ENCODE measurements at places on chromosomes 12 and 14. TPM values are rescaled to one million over a fixed set of nuclear protein-coding genes. Genes with fewer than 3 reads are reported as not detected.
A peak's percentile ranks its signal among the peaks of the same experiment; 100 is the strongest.

DNA sequence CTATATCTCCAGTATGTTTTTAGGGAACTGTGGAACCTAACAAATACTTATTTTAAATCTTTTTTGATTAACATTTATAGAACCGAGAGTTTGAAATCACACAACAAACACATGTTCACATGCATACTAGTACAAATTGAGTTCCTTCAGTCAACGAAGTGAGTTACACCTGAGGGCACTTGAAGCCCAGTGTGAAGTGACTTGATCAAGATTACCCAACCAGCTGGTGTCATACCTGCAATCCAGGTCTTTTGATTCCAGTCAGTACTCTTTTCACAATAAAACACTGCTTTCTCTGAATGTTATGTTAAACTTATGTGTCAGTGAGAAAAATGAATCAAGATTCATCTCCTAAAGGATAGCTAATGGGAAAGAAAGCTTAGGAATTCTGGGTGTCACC is 35.2 kb downstream of the VRK1 start:
- H3K27ac ChIP-seq, result no peak overlapping the region
- no peak overlapping the region for H3K4me3 ChIP-seq
- DNase-seq, result no peak
- H3K36me3 ChIP-seq, result peaks cover 3% of the 10 kb centered on the region
- H3K4me1 ChIP-seq, result no peaks in the 10 kb centered on the region

ETFRF1 gene
- total RNA-seq, result 17.9 TPM

PRPH gene
- not detected for total RNA-seq

- no peaks in the 10 kb centered on the region for H3K27me3 ChIP-seq
- peaks cover 7% of the 10 kb centered on the region for H3K4me1 ChIP-seq
- no peak overlapping the region for H3K27ac ChIP-seq
- H3K4me3 ChIP-seq, result no peak overlapping the region
- no peak for DNase-seq
- H3K36me3 ChIP-seq, result peaks cover 27% of the 10 kb centered on the region
Measured at GRCh38 chr12:111850526-111850925, 8.5 kb downstream of the MAPKAPK5 start.

DNA sequence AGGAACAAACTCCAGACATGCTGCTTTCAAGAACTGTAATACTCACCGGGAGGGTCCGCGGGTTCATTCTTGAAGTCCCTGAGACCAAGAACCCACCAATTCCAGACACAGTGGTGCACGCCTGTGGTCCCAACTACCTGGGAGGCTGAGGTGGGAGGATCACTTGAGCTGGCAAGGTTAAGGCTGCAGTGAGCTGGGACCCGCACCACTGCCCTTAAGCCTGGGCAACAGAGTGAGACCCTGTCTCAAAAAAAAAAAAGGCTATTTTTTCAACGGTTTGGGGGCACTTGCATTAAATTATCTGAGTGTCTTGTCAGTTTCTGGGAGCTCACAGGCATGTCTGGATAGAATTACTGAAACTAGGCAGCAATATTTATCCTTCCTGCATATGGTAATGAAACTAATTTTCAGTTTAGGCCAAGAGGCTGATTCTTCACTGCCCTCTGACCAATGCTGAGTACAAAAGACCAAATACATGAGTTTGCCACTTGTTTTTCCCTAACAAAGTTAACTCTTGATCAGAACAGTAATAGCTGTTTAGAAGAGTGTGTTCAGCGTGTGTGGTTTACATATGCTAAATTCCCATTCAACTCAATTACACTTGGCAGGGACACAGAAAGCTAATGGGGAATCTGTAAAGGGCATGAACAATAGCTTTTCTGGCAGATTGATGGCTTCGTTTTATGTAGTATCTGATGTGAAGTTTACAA is 65.8 kb upstream of the RASSF3 start:
- no peak overlapping the region for H3K27ac ChIP-seq
- no peaks in the 10 kb centered on the region for H3K4me1 ChIP-seq
- DNase-seq, result no peak
- no peak overlapping the region for H3K4me3 ChIP-seq
- H3K36me3 ChIP-seq, result no peaks in the 10 kb centered on the region

TMEM132D gene
- total RNA-seq, result 15.2 TPM

- H3K36me3 ChIP-seq, result peaks cover 2% of the 10 kb centered on the region
- H3K27ac ChIP-seq, result peak overlapping the region; percentile 28
- H3K4me3 ChIP-seq, result no peak overlapping the region
- H3K4me1 ChIP-seq, result peaks cover 12% of the 10 kb centered on the region
- H3K27me3 ChIP-seq, result peaks cover 2% of the 10 kb centered on the region
Measured at GRCh38 chr12:96136725-96137378, 57.3 kb upstream of the ELK3 start.

TAS2R9 gene
- total RNA-seq, result not detected

GRCh38 chr12:101327546-101327945 is 47.6 kb downstream of the UTP20 start:
- no peak overlapping the region for H3K27ac ChIP-seq
- peaks cover 32% of the 10 kb centered on the region for H3K36me3 ChIP-seq
- no peaks in the 10 kb centered on the region for H3K27me3 ChIP-seq

DNA sequence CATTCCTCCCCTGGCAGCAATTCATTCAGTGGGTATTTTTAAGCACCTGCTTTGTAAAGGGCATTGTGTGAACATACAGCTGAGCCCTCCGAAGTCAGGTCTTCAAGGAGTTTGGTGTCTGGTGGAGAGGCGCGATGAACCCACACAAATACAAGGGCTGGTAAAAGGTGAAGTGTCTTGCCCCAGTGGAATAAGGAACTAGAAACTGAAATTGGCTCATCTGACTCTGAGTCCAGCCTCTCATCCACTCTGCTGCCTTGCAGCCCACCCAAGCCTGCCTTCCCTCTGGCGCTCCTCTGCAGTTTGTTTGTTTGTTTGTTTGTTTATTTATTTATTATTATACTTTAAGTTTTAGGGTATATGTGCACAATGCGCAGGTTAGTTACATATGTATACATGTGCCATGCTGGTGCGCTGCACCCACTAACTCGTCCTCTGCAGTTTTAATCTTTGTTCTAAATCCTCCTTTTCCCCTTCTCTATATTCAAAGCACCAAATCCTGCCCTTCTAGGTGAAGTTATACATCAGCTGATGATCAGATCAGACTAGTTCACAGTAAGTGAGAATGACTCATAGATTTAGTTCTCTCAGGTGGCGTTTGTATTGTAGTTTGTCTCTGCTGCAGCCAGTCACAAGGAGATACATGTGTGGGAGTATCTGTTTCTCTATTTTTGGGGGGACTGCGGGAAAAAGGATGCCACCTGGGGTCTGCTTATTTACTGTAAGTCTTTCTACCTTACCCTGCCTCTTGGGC is 394.5 kb downstream of the APAF1 start:
- no peaks in the 10 kb centered on the region for H3K4me1 ChIP-seq
- H3K36me3 ChIP-seq, result no peaks in the 10 kb centered on the region
- no peak for DNase-seq
- peaks cover 3% of the 10 kb centered on the region for H3K27me3 ChIP-seq
- no peak overlapping the region for H3K4me3 ChIP-seq

KSR2 gene
- total RNA-seq, result not detected

DNA sequence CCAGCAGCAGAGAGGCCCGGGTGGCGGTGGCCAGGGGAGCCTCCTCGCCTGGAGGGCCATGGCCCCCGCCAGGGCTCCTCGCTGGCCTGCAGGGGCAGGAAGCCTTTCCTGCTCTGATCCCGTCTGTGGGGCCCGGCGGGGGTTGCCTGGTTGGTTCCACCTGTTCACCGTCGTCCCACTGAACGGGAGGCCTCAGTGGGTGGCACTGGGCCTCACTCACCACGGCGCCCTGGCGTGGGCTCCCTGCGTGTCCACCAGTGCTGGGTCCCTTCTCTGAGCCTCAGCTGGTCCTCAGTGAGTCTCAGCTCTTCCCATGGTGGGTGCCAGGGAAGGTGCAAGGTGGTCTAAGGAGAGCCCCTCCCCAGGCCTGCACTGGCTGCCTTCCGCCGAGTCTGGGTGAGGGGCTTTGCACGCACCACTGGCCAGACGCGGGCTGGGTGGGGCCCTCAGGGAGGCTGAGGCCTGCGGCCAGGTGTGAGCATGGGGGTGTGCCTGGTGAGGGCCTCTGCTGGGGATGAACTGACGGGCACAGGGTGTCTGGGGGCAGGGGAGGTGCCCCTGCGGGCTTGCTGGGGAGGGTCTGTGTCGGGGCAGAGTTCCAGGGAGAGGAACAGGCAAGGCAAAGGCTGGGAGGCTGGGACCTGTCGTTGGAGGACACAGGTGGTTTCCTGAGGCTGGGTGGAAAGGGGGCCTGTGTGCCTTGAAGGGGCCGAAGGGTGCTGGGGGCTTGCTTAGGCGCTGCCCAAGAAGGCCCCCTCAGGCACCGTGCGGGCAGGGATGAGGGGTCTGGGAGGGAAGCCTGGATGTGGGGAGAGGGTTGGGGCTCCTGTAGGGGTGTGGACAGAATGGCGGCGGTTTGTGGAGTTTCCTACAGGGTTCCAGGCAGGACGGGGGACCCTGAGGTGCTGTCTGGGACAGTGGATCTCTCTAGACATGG is 339.8 kb downstream of the TMEM121 start:
- DNase-seq, result peak; percentile 83
- no peaks in the 10 kb centered on the region for H3K36me3 ChIP-seq
- no peak overlapping the region for H3K27ac ChIP-seq
- H3K4me3 ChIP-seq, result no peak overlapping the region

DNA sequence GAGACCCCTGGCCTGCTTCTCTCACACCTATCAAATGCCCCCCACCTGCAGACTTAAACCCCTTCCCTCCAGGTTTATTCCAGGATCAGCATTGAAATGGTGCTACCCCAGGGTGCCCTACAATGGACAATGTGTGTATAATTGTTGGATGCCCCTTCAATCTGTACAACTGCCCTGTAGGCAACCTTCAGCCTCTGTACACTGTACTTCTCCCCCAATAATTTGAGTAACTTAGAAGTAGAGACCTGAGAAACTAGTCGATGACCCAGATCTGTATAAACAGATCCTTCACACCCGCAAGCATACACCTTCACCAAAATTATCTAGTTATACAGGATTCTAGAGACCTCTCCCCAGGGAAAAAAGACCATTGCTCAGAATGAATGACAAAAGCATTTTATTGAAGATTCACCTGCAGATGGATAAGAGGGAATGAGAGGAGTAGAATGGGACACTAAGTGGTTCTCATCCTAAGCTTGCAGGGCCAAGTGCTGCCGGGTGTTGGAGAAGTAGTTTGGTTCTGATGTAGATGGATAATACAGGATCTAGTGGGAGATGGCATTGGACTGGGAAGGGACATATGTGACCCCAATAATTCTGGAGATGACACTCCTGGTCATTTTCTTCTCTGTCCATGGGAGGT is 7.6 kb downstream of the KRT4 start:
- H3K36me3 ChIP-seq, result no peaks in the 10 kb centered on the region
- H3K27ac ChIP-seq, result no peak overlapping the region
- no peaks in the 10 kb centered on the region for H3K4me1 ChIP-seq
- no peak for DNase-seq

BEGAIN gene
- 7.0 TPM for total RNA-seq

- no peak overlapping the region for H3K4me3 ChIP-seq
- H3K36me3 ChIP-seq, result no peaks in the 10 kb centered on the region
- peak overlapping the region; percentile 79 for H3K27ac ChIP-seq
- DNase-seq, result no peak
- H3K27me3 ChIP-seq, result no peaks in the 10 kb centered on the region
- H3K4me1 ChIP-seq, result peaks cover 67% of the 10 kb centered on the region
Measured at GRCh38 chr12:25993901-25994651, 35.6 kb downstream of the RASSF8 start.

ELK3 gene
- total RNA-seq, result 49.3 TPM

DNA sequence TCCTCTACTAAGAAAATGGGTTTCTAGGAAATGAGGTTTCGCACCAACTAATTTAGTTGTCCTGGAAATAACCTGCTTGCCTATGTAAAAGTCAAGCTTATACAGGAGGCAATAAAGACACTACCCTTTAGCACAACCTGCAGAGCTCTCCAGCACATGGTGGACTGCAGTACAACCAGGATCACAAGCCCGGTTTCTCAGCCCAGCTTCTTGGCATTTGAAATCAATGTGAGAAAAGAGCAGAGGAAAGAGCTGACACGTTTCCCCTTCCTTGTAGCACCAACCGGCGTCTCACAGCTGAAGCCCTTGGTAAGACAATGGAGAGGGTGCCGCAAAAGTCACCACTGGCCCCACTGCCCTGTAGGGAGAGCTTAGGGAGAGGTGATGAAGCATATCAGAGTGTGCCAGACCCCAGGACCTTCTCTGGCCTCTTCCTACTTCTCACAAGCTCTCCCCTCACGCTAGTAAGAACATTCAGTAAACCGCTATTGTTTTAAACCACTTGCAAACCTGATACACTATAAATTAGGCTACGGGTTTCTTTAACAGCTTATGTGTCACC is 8.6 kb downstream of the SPTLC2 start:
- no peaks in the 10 kb centered on the region for H3K27me3 ChIP-seq
- H3K4me1 ChIP-seq, result peaks cover 22% of the 10 kb centered on the region
- H3K27ac ChIP-seq, result no peak overlapping the region
- no peak overlapping the region for H3K4me3 ChIP-seq
- no peak for DNase-seq

KLHL33 gene
- total RNA-seq, result 0.05 TPM

DNA sequence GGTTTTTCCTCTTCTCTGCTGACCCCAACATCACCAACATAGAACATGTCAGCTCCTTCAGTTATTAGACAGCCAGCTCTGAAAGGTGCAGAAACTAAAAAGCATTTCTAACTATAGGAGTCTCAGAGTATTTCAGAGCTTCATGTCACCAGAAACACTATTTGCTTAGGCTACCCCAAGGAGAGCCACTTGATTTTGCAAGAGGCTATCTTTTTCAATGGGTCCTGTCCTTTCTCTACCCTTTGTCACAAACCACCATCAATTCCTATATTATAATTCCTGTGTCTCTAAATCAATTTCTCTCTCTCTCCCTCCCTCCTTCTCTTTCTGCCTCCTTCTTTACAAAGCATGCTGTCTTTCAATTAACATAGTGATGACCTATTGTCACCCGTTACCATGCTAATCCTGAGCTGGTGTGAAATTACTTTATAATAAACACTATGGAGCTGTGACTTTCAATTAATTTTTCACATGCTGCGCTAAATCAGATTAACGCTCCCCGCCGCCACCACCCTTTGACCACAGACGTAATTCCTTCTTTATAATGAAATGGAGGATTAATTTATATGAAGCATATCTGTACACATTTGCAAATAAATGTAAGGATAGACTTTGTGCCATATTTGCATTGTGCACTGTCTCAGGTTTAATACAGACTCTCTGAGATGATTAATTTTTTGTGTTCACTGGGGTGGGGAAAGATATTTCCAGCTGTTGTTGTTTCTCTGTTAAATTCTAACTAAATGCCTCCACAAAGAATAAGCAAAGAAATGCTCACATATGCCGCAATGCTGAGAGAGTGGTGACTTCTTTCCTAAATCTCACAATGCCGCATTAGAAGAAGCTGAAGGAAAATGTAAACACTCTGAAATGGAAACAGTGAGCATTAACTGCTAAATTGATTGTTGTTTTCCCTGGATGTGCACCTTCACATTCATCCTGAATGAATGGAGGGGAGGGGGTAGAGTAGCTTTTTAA is 418.6 kb downstream of the PDZRN4 start:
- H3K36me3 ChIP-seq, result no peaks in the 10 kb centered on the region
- DNase-seq, result no peak
- no peaks in the 10 kb centered on the region for H3K4me1 ChIP-seq
- no peak overlapping the region for H3K4me3 ChIP-seq
- no peak overlapping the region for H3K27ac ChIP-seq
